ENCODE measurements at places on chromosomes 2 and 18.
A peak's percentile ranks its signal among the peaks of the same experiment; 100 is the strongest.

GRCh38 chr18:56574861-56575260 is 63.5 kb downstream of the TXNL1 start:
- DNase-seq, result no peak

GRCh38 chr18:25724997-25725396 is 365.4 kb downstream of the SS18 start:
- DNase-seq, result no peak

DNA sequence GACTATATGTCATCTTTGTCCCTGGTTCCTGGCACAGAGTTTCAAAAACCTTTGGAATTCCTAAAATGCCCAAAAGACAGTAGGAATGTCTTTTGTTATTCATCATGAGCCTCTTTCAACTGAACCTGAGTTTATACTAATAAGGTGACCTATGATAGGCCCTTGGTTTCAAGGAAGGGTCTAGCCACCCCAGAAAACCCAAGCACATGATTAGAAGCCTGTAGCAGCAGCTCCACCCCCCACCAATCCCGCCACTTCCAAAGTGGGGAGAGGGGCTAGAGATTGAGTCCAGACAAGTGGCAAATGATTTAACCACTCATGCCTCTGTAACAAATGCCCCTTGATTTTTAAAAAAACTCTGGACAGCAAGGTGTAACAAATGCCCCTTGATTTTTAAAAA is 56.8 kb downstream of the ADD2 start:
- no peak for DNase-seq

DNA sequence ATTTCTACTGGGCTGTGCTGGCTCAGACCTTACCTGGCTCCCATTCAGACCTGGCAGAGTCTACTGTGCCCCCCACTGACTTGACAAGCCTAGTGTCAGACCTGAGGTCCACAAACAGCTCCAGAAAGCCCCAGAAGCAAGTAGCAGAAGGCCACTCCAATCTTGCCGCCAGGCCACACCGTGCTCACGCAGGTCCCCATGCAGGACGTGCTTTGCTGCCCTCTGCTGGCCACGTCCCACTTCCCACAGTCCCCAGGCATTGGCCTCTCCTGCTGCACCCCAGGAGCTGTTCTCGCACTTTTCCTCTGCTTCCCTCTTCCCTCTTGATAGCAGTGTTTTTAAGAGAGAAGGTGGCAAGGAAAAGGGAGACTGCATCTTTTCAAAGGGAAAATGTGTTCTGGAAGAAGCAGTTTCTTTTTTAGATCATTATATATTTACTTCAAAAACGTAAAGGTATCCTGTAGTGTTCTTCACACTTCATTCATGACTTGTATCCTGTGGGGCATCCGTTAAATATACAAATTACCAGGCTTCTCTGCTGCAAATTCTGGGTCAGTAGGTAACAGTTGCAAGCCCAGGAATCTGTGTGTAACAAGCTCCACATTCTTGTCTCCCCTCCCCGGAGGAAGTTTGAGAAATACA is 81.4 kb upstream of the PAPOLG start:
- peak; percentile 91 for DNase-seq

- DNase-seq, result no peak
Observed at GRCh38 chr2:175619179-175620045, 382.7 kb downstream of the LNPK start.

DNA sequence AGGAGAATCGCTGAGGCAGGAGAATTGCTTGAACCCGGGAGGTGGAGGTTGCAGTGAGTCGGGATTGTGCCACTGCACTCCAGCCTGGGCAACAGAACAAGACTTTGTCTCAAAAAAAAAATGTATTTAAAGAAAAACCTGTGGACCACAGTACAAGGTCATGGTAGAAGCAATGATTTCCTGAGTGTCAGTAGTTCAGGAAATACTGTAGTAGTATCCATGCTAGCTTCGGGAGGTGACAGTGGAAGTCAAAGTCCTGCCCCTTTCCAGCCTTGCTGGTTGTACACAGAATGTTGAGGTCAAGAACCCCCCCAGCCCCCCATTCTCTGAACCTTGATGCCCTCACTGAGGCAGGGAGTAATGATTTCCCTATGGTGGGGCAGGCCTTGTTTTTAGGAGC is 56.6 kb downstream of the INPP4A start:
- DNase-seq, result no peak

GRCh38 chr2:48045613-48046012 is 139.3 kb upstream of the FBXO11 start:
- no peak for DNase-seq

- no peak for DNase-seq
Observed at GRCh38 chr18:76564655-76565237, 69.7 kb upstream of the ZNF516 start.

GRCh38 chr2:122028371-122029100 is 273.1 kb downstream of the TSN start:
- no peak for DNase-seq

- DNase-seq, result peak; percentile 94
Observed at GRCh38 chr2:15591692-15592463, at the start of gene DDX1. TSS of gene DDX1 (plus strand) at chr2:15591868. CDS start at chr2:15591934, 66 bp downstream.

- DNase-seq, result peak; percentile 22
Observed at GRCh38 chr2:55084641-55085040, 34.4 kb upstream of the RTN4 start.

- DNase-seq, result peak; percentile 44
Observed at GRCh38 chr2:182522405-182522896, 95.6 kb upstream of the PDE1A start.

- peak; percentile 4 for DNase-seq
Observed at GRCh38 chr18:32730620-32731091, 42.2 kb downstream of the KLHL14 start.

DNA sequence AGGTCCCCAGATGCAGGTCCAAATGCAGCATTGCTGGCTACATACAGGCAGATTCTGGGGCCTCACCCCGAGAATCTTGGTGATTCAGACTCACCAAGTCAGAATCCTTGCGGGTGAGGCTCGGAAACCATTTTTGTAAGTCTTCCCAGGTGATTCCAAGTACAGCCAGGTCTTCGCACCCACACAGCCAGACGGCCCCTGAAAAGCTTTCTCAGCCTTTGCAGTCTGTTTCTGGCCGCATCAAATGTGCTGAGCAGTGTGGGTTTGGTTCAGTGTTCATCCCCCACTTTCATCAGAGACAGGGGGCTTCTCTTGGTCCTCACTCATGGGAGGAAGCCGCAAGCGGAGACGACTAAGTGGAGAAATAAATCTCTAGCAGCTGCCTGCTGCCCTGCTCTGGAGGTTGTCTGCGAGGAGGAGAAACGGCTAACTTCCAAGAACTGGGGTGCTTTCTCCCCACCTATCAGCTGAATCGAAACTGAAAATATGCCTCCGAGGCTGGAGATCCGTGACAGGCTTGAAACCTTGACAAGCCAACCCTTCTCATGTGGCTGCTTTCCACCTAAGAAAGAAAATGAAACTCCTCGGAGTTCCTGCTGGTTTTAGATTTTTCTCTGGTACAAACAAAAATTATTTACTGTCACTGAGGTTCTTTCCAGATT is 8.9 kb upstream of the TMEM185B start:
- peak; percentile 74 for DNase-seq

DNA sequence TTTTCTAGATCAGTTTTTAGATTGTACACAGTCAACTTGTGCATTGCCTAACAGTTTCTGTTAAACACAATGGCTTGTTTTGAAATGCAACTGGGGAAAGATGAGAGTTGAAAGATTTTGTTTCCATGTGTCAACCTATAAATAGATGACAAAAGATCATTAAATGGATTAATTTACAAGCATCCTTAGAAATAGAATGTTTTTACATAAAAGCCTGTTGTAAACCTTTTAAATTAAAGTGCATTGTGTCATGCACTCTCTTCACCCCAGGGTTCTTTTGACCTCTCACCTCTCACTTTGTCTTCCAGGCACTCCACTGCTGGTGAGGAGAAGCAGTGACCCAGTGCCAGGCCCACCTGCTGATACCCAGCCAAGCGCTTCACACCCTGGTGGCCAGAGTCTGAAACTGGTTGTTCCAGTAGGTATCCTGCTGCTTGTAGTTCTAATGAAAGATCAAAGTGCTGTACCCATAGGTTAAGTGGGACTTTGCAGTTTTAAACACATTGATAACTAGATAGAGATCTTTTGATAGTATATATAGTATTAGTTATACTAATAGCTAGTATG is 502.1 kb downstream of the PARD3B start:
- DNase-seq, result no peak

DNA sequence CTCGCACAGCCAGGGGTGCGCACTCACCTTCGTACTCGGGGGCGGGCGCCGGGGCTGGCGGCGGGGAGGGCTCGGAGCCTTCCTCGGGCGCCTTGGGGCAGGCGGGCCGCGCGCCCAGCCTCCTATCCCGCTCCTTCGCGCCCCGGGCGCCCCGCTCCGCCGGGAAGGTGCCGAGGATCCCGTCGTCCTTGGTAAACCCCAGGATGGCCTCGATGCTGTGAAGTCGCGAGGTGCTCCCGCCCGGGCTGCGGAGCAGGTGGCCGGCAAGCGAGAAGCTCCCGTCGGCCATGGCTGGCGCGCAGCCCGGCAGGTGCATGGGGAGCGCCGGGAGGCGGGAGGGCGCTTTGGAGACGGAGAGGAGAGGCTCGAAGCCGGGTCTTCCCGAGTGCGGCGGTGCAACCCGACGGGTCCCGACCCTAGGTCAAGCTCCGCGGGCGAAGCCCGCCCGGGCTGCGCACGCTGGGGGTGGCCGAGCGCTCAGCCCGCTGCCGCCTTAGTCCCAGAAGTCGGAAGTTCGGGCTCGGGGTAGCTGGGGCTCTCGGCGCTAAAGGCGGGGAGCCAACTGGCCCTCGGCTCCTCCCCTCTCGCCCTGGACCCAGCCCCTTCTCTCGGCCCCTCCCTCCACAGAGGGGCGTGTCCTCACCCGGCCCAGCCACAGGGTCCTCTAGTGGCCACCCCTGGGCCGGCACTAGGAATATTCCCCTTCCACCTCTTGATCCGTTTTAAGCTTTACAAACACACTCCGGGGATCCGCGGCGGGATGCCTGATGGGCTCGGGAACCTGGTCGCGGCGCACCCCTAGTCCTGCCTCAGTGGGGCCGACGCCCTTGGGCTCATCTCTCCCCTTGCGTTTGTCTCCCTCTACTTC is at the start of gene RAX:
Gene RAX (minus strand): TSS at position 564 of the 868 bp plus-strand sequence. CDS start 248 bp downstream, at position 316.
- DNase-seq, result peak; percentile 77

GRCh38 chr18:23822590-23823385 is 133.5 kb downstream of the LAMA3 start:
- no peak for DNase-seq

DNA sequence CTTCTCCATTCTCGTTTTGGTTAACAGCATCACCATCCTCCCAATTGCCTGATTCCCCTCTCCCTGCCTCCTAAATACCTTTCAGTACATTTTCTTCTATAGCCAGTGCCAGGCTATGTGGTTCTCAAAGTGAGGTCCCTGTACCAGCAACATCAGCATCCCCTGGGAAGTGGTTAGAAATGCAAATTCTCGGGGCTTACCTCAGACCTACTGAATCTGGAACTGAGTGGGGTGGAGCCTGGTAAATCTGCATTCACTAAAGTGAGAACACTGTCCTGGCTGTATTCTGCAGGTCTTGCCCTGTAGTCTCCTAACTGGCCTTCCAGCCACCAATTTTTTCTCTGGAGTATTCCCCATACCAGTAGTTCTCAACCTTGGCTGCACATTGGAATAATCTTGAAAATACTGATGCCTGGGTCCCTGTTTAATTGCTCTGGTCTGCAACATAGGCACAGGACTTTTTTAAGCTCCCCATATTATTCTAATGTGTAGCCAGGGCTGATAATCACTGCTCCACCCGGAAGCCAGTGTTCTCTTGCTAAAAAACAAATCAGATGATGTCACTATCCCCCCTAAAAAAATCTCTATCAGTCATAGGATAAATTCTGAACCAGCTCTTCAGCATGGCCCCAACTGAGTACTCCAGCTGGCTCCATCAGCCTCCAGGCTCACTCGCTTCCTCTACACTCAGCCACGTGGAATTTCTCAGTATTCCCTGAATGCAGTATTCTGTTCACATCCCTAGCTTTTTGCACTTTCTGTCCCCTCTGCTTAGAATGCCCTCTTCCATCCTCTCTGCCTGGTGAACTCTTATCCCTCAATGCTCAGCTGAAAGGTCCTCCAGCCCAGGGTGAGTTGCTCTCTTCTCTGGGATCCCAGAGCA is 98.4 kb downstream of the CDK15 start:
- DNase-seq, result no peak

- DNase-seq, result no peak
Observed at GRCh38 chr2:213627054-213627710, 342.9 kb downstream of the SPAG16 start.

GRCh38 chr2:159933040-159933726 is 129.2 kb downstream of the PLA2R1 start:
- DNase-seq, result no peak

- DNase-seq, result peak; percentile 22
Observed at GRCh38 chr2:159090514-159091201, 122.2 kb downstream of the TANC1 start.

- no peak for DNase-seq
Observed at GRCh38 chr18:55517055-55517454, 70.9 kb downstream of the TCF4 start.

GRCh38 chr2:229531594-229531993 is 182.8 kb downstream of the DNER start:
- DNase-seq, result no peak

DNA sequence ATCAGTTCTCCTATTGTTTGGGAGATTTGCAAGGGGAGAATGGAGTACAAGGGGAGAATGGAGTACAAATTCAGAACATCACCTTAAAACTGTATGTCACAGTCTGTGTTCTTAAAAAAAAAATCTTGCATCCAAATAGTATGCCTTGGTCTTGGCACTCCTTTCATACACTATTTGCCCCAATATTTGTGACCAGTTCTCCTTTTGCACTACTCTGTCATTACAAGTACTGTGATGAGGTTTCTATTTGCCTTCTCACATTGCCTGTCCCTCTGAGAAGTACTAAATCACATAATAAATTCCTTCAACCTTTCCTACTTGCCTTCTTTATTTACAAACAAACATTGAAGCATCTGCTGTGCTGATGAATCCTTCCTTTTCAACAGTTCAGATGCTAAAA is 36.0 kb upstream of the NCK2 start:
- DNase-seq, result no peak

DNA sequence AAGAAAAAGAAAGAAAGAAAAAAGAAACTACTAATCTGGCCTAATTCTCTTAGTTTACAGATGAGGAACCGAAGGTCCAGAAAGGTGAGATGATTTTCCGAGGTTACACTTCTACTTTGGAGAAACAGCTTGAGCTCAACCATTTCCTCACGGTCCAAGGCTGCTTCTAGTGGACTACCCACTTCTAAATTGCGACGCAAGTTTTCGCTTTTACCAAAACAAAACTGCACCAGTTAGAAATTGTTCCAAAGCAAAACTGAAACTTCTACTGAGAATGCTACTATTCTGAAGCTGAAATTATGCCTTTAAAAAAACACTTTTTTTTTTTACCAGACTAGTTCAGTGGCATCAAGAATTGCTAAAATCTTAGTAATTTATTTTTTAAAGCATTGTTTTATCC is 101.6 kb downstream of the INO80D start:
- DNase-seq, result no peak

All from hematopoietic multipotent progenitor cell treated with erythropoietin and hydrocortisone succinate and interleukin-3 and kit ligand, for 4 days (in vitro differentiated cells).